ENCODE measurements at places on chromosomes 2 and 18. TPM values are rescaled to one million over a fixed set of nuclear protein-coding genes. Genes with fewer than 3 reads are reported as not detected.

DNA sequence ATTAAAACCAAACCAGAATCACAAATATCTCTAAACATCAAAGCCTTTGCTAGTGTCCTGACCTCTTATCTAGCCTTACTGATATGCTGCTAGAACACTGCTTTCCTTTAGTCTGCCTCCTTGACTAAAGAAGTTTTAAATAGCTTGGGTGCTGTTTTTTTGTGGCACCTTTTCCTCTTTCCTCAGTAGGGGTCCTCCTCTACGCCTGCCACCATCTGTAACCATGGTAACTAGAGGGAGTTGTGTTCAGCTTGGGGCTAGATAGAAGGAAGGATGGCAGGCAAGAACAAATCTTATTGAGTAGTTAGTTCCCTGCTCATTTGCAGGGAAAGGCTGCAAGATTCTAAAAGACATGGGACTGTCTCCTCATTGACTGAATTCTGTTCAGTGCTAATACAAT is 86.0 kb downstream of the TAF4B start:
- DNase-seq: no peak

GRCh38 chr18:68041327-68041726 is 524.8 kb upstream of the DSEL start:
- DNase-seq: no peak

- no peak for DNase-seq
Measured at GRCh38 chr2:190569994-190570755, 35.7 kb upstream of the NEMP2 start.

DNA sequence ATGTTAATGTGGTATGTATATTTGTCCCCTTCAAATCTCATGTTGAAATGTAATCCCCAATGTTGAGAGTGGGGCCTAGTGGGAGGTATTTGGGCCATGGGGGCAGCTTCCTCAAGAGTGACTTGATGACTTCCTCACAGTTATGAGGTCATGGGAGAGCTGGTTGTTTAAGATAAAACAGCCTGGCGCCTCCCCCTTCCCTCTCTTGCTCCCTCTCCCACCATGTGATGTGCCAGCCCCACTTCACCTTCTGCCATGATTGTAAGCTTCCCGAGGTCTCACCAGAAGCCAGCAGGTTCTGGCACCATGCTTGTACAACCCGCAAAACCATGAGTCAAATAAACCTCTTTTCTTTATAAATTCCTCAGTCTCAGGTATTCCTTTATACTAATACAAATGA is 258.3 kb upstream of the POU3F3 start:
- DNase-seq: no peak

DNA sequence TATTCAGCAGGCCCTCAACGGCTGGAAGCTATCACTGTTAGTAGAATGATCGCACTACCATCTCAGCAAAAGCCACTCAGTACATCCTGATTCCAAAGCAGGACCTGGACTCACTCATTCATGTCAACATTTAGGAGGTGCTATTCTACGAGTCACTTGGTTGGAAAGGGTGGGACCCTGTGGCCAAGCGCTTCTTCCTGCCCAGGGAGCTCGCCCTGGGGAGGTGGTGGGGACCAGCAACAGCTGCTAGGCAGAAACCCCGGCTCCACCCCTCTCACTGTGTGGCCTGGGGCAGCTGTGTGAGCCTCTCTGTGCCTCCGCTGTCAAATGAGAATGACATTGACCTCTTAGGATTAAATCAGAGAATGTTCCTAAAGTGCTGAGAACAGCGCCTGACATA is 231.4 kb downstream of the EIPR1 start:
- no peak for DNase-seq

Gene ATOH8
- total RNA-seq: 0.81 TPM

Gene RPRM
- total RNA-seq: 28.1 TPM

All from WTC11 (cell line).